ENCODE measurements at places on chromosomes 7 and 10.

DNA sequence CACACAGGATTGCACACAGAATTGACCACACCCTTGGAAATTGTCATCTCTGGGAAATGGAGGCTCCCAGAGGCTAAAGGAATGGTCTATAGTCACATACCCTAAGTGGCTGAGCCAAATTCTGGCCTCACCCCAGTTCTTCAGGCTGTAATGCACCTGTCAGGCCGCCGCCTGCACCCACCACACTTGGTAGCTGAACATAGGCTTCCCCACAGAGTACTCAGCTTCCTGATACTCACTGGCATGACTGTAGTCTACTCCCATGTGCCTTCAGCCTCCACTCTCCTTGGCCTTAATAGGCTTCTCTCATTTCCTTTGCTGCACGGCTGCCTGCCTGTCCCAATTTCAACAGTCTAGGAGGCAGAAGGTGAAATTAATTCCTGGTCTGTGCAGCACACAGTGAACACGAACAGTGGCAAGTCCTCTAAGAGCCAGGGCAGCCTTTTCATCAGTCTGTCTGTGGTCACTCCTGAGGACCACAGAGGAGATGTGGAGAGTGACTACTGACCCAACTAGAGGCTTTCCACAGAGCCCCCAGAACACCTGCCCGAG lies 42.5 kb downstream of the NUDCD3 start:
- DNase-seq = no peak

DNA sequence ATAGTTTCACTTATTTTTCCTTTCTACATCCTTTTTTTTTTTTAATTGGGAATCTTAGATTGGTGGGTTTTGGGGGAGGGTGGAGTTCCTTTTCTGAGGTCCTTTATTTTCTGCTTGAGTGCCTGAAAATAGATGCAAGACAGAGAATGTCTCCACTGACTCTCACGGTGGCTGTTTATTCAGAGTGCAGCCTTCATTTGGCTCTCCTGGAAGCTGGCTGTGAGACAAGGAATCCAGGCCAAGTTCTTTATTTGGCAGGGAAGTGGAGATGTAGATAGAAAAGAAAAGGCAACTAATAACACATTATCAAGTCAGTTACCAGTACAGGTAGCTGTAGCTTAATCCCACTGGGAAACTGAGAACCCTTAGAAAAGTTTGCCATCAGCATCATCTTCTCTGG lies 118.6 kb downstream of the CNTNAP2 start:
- no peak for DNase-seq

DNA sequence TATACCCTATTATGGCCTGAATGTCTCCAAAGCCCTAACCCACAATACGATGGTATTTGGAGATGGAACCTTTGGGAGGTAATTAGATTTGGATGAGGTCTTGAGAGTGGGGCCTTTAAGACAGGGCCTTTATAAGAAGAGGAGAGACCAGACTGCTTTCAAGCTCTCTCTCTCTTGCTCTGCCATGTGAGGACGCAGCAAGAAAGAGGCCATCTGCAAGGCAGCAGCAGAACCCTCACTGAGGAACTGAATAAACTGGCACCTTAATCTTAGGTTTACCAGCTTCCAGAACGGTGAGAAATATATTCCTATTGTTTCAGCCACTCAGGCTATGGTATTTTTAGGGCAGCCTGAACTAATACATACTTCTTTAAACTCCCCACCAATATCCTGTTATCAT lies 2.0 kb upstream of the GNAI1 start:
- no peak for DNase-seq

- DNase-seq = no peak
Measured at GRCh38 chr7:108629651-108630400, 60.2 kb downstream of the DNAJB9 start.

DNA sequence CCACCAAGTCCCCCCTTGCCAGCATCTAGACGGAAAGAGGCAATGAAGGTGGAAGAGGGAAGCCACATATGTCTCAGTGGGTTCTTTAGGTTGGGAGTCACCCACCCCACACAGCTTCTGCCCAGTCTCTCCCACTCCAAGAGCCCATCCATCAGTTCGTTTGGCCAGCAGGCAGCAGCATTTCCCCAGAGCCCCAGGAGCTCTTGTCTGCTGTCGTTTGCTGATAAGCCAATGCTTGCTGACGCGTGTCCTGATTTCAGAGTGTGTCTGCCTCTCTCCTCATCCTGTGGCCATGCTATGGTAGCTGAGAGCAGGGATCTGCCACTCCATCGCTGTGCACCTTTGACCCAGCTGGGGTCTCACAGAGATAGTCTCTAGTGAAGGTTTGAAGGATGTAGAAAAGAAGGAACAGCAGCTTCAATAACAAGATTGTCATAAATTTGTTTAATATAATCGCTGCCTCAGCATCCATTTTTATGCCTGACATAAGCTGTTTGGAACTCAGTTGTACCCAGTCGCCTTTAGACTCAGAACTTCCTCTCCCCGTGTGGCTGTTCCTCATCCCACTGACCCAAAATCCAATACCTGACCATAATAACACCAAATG lies 39.4 kb upstream of the GDF10 start:
- no peak for DNase-seq

- DNase-seq = peak; percentile 62
Measured at GRCh38 chr7:40468891-40469864, 334.4 kb downstream of the SUGCT start.

GRCh38 chr7:22291977-22292376 lies 65.0 kb downstream of the RAPGEF5 start:
- DNase-seq = no peak

DNA sequence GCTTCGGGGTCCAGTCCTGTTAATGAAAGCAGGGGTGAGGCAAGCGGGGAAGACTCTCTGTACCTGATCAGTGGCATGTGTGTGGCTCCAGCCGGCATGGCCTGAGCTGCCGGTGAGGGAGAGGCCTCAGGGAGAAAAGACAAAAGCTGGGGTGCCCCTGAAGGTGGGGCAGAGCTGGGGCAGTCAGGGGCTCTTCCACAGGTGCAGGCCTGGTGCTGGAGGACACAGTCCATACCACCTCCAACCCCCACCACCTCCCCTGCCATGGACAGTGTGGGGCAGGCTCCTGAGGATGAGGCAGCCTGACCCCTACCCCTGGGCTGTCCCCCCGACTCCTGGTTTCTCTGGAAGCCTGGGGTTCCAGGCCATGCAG lies 129.5 kb downstream of the LHPP start:
- no peak for DNase-seq

DNA sequence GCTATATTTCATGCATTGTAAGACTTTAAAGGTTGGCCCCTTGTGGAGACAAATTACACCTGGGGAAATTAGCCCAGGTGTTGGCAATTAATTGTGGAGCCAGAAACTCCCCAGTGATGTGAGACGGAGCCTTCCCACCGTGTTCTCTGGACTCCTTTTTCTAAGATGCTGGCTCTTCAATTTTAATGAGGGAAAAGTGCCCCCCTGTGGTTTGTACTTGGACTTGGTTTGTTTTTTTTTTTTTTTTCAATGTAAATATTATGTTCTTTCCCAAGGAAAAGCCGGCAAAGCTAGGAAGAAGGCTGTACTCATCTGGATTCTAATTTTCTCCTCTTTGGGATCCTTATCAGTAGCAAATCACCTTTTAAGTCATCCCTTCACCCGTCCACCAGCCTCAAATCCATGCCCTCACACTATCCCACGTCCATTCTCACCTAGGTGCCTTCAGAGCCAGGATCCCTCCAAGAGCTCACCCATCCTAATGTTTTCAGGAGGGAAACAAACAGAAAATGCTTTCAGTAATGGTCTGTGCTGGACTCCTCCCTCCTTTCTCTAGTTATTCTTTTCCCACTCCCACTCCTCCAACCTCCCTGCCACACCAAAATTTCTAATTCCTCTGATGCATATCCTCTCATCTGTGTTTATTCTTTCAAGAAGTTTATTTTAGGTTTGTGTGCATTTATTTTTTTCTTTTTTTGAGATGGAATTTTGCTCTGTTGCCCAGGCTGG lies 20.4 kb upstream of the ST8SIA6 start:
- DNase-seq = peak; percentile 19

All from ACHN (cell line).